Natural killer cell treated with Interleukin-12 subunit alpha and Interleukin-12 subunit beta and Interleukin-15 and Interleukin-18, amount 100 ng/mL, for 72 hours (primary cell): ENCODE measurements at places on chromosomes 5 and 9. TPM values are rescaled to one million over a fixed set of nuclear protein-coding genes. Genes with fewer than 3 reads are reported as not detected.

GRCh38 chr5:107672211-107673038 is 1.7 kb upstream of the EFNA5 start:
- H3K27ac ChIP-seq, result peak overlapping the region; percentile 31
- H3K4me1 ChIP-seq, result peaks cover 25% of the 10 kb centered on the region
- H3K36me3 ChIP-seq, result no peaks in the 10 kb centered on the region
- H3K27me3 ChIP-seq, result peaks cover 43% of the 10 kb centered on the region

CLIC3 gene
- total RNA-seq, result 38.2 TPM

DNA sequence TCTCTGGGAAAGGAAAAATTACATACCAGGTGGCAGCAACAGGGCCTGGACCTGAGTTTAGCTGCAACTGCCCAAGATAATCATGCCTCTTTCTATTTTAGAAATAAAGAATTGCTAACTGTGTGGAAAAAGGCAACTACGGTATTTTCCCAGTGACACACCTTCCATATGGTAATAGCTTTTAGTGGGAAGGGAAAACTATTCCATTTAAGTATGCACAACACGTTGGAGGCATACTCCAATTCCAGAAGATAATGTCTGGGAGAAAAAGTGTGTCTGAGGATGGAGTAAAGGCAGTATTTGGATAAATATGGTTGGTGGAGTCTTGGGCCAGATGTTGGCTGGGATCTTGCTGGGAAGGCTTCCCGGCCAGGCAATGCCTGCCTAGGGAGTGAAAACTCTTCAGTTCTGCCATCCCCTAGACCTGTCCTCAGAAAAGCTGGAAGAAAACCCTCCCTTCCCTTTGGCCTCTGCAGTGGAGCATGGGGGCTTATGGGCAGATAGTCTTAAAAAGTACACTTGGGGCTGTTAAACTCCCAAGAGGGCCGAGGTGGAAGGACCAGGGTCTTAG is 40.6 kb downstream of the SH3PXD2B start:
- no peak overlapping the region for H3K4me3 ChIP-seq
- H3K27me3 ChIP-seq, result peaks cover 5% of the 10 kb centered on the region
- no peak for DNase-seq
- no peak overlapping the region for H3K27ac ChIP-seq

GRCh38 chr5:43560128-43560527 is 3.3 kb upstream of the PAIP1 start:
- H3K27me3 ChIP-seq, result no peaks in the 10 kb centered on the region
- DNase-seq, result no peak
- H3K27ac ChIP-seq, result no peak overlapping the region
- peaks cover 11% of the 10 kb centered on the region for H3K4me1 ChIP-seq

EGFLAM gene
- not detected for total RNA-seq

C1QTNF3 gene
- 3.2 TPM for total RNA-seq

RORB gene
- 2.5 TPM for total RNA-seq

DNA sequence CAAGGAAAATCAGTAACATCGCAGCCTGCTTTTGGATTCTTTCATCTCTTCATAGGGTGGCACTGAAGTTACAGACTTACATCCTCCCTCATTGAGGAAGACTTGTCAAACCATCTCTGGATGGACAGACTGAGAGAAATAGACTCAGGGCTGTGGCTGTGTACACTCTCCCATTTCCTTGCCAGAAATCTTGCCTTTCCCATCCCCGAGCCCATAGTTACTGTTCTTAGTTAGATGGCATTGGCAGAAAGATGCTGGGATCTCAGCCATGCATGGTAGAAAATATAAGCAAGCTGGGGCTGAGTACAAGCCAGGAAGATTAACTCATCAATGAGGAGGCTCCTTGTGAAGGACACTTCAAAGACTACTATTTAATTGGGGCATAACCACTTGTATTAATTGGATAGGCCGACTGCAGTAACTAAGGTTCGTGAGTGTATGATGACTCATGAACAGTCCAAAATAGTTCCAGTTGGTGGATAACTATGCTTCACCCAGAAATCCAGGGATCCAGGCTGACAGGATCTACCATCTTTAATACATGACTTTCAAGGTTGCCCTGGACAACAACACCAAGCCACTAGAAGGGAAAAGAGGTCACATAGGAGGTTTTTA is 137.9 kb downstream of the TMEM38B start:
- no peak for DNase-seq
- no peaks in the 10 kb centered on the region for H3K36me3 ChIP-seq
- no peak overlapping the region for H3K27ac ChIP-seq
- H3K27me3 ChIP-seq, result peaks cover 9% of the 10 kb centered on the region

NR2F1-AS1 gene
- total RNA-seq, result not detected

GRCh38 chr9:137294681-137295237 is 7.3 kb downstream of the NRARP start:
- H3K27me3 ChIP-seq, result peaks cover 10% of the 10 kb centered on the region
- peak overlapping the region; percentile 60 for H3K4me3 ChIP-seq
